Dermis blood vessel endothelial cell (primary cell): ENCODE measurements at places on chromosomes 4 and X. TPM values are rescaled to one million over a fixed set of nuclear protein-coding genes. Genes with fewer than 3 reads are reported as not detected.

The VCX3A gene
- not detected in 2 replicates for total RNA-seq

DNA sequence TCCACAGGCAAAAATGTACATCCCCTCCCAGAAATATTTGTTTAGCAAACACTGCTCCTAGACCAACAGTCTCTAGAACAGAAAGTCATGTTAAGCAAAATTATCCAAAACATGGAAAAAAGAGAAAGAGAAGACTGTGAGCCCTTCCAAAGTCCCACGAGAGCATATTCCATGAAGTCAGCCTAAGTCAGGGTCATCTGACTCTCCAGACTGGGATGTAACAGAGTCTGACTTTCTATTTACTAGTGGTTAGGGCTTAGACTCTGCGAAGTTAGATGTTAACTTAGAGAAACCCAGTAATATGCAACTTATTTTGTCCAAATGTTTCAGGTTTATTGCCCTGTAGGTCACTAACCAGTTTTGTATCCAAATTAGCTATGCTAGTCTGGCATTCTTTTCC lies 102.3 kb downstream of the MID1 start:
- no peak for DNase-seq

The GPM6B gene
- 0.14 and 0.17 TPM in 2 replicates for total RNA-seq

The SASH3 gene
- not detected in 2 replicates for total RNA-seq

- no peak for DNase-seq
Observed at GRCh38 chrX:133561251-133561650, 146.0 kb upstream of the GPC4 start.

GRCh38 chrX:9646471-9647224 lies 119.0 kb downstream of the GPR143 start:
- peak; percentile 20 for DNase-seq

DNA sequence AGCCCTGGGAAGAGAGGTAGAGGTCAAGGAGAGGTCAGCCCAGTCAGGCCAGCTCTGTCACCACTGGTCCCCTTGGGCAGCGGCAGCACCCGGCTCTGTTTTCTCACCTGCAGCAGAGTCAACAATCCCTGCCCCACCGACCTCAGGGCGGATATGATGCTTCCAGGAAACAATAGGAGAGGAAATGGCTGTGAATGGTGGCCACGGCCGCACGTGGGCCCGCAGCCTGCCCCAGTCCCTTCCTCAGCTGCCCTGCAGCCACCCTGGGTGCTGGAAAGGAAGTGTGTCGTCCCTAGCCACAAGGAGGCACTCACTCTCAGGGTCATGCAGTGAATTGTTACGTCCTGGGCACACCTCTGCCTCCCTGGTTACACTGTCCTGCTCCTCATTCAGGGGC lies 92.5 kb upstream of the ENPP6 start:
- DNase-seq, result peak; percentile 78
